ENCODE measurements at places on chromosomes 12 and 14.

DNA sequence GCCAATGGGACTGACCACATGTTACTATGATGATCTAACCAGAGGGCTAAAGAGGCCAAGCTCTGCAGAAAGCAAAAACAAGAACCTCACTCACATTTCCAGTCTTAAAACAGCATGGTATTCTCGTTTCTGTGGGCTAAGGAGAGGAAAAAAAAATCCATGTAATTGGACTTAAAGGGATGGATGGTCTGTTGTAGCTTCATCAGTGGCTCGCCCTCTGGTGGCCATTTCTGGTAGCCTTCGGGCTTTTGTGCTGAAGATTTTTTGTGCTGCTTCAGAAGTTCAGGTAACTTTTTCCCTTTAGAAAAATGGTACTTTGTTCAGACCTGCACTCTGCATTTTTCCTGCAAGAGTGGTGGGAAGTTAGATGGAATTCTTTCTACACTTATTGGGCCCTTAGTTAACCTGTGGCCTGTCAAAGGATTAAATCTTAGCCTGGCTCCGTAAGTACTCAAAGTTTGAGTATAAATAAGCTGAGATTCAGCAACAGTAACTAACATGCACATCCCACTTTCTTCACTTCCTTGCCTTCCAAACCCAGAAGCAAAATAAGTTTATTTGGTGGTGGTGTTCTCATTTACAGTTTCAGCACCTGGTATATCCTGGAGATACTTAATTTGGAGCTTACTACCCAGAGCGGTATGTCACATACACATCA lies 22.3 kb downstream of the DCAF4 start:
- no peak for DNase-seq

GRCh38 chr14:44782775-44783238 lies 178.9 kb downstream of the KLHL28 start:
- DNase-seq: no peak

DNA sequence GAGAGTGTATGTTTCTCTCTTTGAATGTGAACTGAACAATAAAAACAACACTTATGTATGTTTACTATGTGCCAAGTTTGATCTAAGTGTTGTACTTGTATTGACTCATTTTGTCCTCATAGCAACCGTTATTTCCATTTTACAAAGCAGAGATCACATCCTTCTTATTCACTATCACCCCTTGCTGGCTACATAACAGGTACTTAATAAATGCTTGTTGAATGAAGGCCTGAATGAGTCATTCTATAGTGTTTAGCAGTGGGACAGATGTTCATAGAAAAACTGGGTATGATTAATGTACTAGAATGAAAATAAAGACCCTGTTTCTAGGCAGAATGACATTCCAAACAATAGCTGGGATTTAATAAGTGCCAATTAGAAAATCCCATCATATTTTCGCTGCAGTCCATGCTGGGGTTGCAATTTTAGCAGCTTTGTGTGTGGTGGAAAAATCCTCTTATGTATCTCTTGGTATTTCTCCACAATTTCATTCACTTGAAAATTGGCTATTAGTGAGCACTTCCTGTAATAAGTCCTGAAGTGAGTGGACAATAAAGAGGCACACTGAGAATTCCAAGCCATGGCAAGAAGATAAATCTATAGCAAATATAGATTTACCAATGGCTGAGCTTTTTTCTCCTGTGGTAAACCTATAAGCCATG lies 86.0 kb downstream of the FAR2 start:
- DNase-seq: peak; percentile 91

- no peak for DNase-seq
Measured at GRCh38 chr12:25979563-25979962, 21.1 kb downstream of the RASSF8 start.

DNA sequence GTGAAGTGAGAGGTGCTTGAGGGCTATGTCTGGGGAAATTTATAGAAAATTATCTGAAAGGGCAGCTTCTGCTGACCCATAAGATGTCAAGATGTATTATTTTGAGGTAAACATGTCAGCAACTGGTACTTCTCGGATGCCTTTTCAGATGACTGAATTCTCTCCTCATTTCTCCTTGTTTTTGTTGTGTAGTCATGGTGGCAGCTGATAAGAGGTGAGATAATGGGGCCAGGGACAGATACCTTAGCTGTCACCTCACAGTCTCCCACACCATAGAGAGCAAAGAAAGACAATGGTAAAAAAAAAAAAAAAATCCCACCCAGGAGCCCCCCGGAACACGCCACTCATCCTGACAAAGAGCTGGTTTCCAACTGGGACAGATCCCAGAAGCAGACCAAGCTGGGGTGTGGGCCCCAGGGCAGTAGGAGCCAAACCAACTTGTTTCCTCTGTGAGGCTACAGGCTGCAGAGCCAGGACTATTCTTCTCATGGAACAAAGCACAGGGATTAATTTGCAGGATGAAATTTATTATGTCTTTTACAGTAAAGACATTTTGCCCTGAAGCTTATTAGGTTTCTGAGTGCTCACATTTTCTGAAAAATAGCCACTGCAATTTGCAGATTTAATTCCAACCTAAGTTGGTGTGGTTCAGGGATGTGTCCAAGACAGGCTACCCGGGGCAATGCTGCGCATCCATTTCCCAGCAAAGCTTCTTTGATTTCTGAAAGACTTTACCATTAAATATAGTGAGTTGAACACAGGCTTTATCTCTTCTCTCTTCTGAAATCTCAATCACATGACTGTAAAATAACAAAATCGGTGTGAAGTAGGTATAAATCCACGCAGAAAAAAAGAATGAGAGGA lies 52.2 kb downstream of the NDUFA12 start:
- DNase-seq: no peak

GRCh38 chr12:93029091-93029490 lies 100.0 kb upstream of the EEA1 start:
- no peak for DNase-seq

- no peak for DNase-seq
Measured at GRCh38 chr12:6612247-6612646, 5.1 kb upstream of the CHD4 start.

DNA sequence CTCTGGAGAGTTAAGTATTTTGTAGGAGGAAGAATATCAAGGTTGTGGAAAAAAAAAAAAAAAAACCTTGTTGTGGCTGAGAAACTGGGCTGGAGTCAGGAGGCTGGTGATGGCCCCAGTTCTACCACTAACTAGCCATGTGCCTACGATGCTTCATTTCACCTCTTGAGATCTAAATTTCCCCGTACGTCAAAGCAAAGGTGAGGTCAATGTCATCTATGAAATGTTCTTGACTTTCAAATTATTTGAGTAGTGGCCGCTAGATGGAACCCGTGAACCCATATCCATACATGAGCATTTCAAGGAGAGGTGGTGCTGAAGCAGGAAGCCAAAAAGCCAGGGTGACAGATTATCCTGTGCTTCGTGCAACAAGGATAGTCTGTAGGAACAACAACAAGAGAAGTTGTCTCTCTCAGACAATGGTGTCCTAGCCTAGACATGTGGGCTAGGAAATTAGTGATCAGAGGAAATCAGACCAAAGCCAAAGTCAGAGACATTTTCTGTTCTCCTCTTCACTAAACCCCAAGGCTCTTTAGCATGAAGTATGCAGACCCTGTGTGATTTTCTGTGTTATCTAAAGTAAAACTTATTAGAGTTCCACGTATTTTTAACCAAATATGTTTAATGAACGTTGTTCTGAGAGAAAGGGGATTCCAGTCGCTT lies 95.5 kb upstream of the ETV6 start:
- DNase-seq: peak; percentile 34

GRCh38 chr12:94777936-94778335 lies 127.6 kb upstream of the TMCC3 start:
- DNase-seq: no peak

DNA sequence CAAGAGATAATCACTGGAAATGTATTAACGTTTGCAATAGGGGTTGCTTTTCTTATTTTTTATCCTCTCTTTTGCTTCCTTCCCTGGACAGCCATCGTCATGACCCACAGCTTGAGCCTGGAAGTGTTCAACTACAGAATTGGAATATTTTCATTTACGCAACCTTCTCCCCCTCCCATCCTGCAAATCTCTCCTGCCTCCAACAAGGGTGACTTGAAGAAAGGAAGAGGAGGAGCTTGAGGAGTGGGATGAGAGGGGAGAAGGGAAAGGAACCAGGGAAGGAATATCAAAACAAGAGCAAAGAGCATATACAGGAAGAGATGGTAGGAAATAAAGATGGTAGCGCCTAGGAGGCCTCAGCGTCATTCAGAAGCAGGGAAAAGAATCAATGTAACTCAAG lies 1.6 kb upstream of the MANSC4 start:
- DNase-seq: no peak

- no peak for DNase-seq
Measured at GRCh38 chr14:75946785-75947184, 35.0 kb downstream of the TGFB3 start.

DNA sequence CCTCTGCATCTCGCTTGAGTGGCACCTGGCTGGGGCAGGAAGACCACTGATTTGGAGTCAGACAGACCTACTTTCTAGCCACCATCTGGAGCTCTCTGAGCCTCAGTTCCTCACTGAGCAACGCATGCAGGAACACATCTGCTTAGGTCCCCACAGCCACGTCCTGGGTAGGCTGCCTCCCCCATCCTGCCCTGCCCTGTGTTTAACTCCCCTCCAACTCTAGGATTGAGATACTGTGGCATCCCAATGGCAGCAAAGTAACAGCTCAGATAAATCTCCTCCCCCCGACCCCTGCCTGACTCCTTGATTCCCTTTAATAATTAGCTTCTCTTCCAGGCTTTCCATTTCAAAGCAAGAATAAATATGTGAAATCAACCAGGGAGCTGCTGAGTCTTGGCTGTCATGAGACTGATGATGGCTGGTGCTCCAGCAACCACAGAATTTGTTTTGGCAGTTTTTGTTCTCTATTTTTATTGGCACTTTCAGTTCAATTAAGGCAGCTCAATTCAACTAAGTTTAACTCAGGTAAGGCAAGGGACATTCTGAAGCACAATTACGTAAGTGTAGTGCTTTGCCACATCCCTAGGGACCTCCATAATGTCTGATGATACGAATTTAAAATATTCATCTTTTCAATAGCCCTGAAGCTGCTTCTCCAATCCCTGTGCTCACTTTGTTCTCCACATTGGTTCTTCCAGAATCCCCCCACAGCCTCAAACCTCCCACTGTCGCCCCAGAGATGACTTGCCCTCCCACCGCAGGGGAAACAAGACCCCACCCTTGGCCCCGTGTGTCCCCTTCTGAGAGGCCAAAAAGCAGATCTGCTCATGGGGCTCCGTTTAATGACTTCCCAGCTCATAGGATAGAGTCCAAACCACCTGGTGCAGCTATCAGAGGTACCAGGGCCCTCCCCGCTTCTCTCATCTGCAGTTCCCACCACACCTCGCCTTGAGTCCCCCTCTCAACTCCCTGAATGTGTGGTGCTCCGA lies 58.2 kb downstream of the ESR2 start:
- no peak for DNase-seq

DNA sequence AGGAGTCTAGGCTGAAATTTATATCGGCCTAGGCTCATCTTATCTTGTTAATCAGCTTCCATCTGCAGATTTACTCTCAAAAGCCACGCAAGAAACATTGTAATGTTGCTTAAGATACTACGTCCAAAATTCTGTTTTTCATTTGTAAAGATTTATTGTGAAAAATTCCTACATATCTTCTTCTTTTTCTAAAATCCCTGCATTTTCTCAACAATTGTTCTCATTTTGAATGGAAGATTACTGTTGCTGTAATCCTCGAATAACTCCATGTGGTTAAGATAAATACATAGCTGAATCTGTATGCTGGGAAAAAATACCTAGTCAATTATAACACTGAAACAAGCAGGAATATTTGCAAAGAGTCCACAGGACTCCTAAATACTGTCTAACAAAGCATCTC lies 15.6 kb downstream of the INSM2 start:
- no peak for DNase-seq

GRCh38 chr12:66584673-66585072 lies 94.2 kb downstream of the GRIP1 start:
- no peak for DNase-seq

DNA sequence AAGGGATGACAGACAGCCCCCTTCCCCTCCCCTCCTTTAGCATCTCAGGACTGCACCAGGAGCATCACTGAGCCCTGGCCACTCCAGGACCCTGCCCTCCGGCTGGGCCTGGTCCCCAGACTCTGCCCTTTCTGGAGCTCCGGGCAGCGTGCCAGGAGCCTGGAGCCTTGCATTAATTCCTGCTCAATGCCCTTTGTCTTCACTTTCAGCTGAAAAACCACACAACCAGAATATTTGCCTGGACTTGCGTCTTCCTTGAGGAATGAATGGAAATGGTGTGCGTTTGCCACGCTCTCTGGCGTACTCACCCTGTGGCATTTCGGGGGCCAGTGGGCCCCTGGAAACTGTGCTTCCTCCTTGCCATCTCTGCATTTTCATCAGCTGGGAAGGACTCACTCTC lies 8.5 kb upstream of the RFLNA start:
- no peak for DNase-seq

GRCh38 chr12:64400041-64400440 lies 4.2 kb upstream of the XPOT start:
- no peak for DNase-seq

- no peak for DNase-seq
Measured at GRCh38 chr14:33728010-33728498, 222.8 kb downstream of the EGLN3 start.

DNA sequence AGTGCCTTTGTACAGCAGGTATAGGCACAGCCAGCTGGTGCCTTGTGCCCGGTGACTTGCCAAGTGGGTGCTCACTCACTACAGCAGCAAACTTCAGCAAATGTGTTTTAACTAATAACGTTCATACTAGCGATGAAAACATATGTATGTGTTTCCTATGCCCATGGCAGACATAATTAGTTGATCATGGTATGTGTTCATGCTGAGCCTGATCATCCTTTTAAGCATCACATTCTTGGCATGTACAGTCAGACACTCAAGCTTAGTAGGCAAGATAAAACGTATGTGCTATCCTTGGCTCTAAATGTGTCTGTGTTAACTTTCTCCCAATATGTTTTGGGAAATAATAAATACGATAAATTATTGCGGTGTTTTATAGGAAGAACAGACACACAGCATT lies 55.6 kb downstream of the RASSF8 start:
- DNase-seq: no peak

GRCh38 chr12:110718222-110718908 lies 24.3 kb downstream of the PPP1CC start:
- DNase-seq: no peak

- DNase-seq: no peak
Measured at GRCh38 chr12:68109001-68109400, 50.5 kb downstream of the IFNG start.

- no peak for DNase-seq
Measured at GRCh38 chr14:30054201-30054600, 126.6 kb upstream of the PRKD1 start.

DNA sequence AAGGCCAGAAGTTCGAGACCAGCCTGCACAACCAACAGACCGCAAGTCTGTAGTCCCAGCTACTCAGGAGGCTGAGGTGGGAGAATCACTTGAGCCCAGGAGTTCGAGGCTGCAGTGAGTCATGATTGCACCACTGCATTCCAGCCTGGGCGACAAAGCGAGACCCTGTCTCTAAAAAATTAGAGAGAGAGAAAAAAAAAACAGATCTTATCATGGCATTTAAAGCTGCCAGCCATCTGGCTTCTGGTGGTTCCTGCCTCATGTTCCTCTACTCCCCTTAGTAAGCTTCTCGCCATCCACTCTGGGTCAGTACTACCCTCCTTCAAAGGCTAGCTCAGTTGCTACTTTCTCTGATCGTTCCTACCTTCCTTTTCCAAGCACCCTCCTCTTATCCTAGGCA lies 16.1 kb downstream of the CLSTN3 start:
- DNase-seq: no peak
